Activated CD4-positive, CD25-positive, alpha-beta regulatory T cell treated with anti-CD3 and anti-CD28 coated beads, Interleukin-2, amount 50 U/mL, for 72 hours (primary cell): ENCODE measurements at places on chromosomes 13 and 19.

GRCh38 chr19:56116606-56117005 lies 4.5 kb downstream of the ZNF787 start:
- no peak for DNase-seq

- no peak for DNase-seq
Measured at GRCh38 chr19:31402529-31403316, 53.5 kb upstream of the TSHZ3 start.

DNA sequence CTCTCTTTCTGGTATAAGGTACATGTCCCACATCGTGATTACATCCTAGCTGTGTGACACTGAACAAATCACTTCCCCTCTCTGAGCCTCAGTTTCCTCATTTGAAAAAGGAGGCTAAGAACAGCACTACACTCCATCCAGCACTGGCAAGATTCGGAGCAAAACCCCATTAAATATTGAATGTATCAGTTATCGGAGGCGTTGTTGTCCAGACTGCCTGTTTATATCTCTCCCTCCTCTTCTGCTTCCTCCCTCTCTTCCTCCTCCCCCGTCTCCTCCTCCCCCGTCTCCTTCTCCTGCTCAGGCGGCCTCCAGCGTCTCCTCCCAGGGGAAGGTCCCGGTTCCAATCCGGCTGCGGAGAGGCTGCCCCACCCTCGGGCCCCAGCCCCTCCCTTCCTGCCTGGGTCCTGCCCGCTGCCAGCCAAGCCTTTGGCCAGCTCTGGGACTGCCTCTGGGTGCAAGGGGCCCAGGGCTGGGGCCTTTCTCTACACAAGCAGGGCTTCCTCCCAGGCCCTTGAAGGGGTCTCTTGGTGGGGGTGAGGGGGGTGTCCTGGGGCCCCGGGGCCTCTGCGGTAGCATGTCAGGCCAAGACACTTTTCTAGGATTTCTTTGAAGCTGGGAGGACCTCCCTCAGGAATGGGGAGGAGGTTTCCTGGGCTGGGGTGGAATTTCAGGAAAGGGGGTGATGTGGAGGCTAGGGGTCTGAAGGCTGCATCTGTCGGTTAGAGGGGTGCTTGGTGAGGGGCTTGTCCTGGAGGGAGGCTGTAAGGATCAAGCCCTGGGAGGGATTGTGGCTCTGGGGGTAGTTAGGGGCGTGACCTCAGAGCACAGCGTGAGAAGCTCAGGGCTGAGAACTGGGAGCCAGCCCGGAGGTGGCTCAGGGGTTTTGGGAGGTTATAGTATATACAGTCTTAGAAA lies 1.9 kb downstream of the RRAS start:
- DNase-seq, result no peak

GRCh38 chr19:610801-611480 lies 21.3 kb downstream of the HCN2 start:
- DNase-seq, result peak; percentile 44

- no peak for DNase-seq
Measured at GRCh38 chr13:22405891-22406290, 735.0 kb downstream of the FGF9 start.

- no peak for DNase-seq
Measured at GRCh38 chr19:9937001-9937411, 691 bp upstream of the OLFM2 start.

DNA sequence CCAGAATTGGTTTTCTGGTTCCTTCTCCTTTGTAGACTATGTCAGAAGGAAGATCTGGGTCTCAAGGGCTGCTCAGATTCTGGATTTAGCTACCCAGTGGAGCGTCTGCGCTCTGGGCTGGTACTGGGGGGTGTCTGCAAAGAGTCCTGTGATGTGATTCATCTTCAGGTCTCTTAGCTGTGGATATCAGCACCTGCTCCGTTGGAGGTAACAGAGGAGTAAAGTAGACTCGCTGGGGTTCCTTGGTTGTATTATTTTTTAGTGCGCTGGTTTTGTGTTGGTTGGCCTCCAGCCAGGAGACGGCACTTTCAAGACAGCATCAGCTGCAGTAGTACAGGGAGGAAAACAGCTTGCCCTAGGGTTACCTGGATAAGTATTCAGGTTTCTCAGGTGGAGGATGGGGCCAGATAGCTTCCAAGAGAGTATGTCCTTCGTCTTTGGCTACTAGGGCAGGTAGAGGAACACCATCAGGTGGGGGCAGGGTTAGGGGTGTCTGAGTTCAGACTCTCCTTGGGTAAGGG lies 10.4 kb upstream of the KLK15 start:
- DNase-seq, result no peak

GRCh38 chr13:93922063-93922855 lies 557.2 kb downstream of the DCT start:
- DNase-seq, result no peak

GRCh38 chr13:31224174-31224669 lies 24.4 kb downstream of the B3GLCT start:
- DNase-seq, result no peak

- DNase-seq, result no peak
Measured at GRCh38 chr13:100594731-100595130, 6.1 kb upstream of the GGACT start.

DNA sequence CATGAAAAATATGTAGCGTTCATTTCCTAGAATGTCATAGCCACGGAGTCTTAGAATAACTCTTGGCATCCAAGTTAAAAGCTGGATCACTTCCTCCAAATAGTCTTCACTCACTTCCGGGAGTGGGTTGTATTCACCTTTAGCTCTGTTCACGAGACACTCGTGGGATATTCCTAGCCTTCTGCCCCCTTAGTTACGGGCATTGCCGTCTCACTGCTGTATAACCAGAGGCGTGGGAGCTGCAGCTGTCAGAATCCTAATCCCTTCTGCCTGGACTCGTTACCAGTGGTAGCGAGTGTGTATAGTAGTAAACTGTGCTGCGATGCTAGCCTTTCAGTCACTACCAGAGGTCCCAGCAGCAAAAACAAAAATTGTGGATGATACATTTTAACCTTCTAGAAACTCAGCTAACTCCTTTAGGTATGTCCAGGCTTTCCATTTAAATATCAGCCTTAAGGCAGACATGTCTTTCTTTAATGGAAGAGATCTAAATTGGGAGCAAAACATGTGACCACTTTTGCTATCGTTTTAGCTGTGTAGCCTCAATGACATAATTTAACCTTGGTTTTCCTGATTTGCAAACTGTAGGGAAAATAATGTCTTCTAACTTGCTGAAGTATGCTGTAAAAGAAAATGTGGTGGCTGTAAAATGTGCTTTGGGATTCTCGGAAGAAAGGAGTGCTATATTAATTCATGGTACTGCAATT lies 34.1 kb downstream of the ERCC5 start:
- no peak for DNase-seq

DNA sequence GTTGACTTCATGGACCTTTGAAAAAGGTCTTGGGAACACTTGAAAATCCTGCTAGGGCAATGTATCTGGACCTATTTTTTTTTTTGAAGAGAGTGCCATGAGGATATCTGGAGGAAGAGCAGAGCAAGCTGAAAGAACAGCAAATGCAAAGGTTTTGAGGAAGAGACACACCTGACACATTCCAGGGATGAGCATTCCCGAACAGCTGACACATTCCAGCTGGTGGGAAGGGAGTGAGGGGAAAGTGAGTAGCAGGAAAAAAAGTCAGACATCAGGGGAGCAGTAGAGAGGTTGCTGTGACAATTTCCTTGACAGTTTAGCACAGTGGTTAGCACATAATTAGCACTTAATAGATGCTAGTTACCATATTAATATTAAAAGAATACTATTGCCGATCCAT lies 14.7 kb downstream of the DGKH start:
- DNase-seq, result no peak

DNA sequence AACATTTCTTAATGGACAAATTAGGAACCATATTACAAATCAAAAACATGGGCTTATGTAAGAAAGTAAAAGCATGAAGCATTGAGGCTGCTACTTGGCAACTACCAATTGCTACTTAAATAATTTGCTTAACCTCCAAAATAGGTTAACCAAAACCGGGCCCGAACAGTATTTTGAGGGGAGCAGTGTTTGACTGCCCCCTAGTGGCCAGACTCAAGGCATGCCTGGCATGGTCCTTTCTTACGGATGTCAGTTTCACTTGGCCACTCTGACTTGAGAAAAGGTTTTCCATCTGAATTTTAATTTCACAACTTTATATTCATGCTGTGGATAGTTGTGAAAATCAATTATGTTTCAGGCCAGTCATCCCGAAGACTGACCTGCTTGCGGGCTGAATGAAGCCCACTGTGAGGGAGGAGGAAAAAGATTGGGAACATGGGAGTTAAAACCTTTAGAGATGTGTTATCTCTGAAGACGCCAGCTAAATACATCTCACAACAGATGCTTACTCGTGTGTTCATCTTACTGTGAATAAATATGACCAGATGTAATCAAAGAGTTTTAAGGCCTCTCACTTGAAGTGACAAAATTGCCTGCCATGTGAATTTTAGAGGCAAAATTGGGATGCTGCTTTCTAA lies 2.9 kb downstream of the RXFP2 start:
- DNase-seq, result peak; percentile 60
